ENCODE measurements at places on chromosomes 12 and 14. TPM values are rescaled to one million over a fixed set of nuclear protein-coding genes. Genes with fewer than 3 reads are reported as not detected.

- H3K4me3 ChIP-seq, result no peak overlapping the region
- no peak overlapping the region for H3K27ac ChIP-seq
- no peaks in the 10 kb centered on the region for H3K4me1 ChIP-seq
- no peaks in the 10 kb centered on the region for H3K27me3 ChIP-seq
These were observed 22.4 kb downstream of the MAGOHB start for GRCh38 chr12:10590966-10591365.

DNA sequence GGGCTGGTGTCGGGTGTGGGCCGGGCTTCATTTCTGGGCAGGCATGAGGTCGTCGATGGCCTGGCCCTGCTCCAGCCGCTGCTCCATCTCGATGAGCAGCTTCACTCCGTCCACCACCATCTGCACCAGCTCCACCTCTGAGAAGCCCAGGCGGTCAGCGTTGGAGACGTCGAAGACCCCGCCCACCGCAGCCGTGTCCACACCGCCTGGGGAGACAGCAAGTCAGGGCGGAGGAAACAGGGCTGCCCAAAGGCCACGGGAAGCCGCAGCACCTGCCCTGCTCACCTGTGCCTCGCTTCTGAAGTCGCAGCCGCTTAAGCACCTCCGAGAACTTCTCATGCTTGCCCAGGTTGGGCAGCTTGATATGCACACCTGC lies 2.8 kb downstream of the CKB start:
- no peak for DNase-seq
- H3K4me1 ChIP-seq, result peaks cover 24% of the 10 kb centered on the region
- no peak overlapping the region for H3K27ac ChIP-seq
- no peaks in the 10 kb centered on the region for H3K36me3 ChIP-seq
- H3K27me3 ChIP-seq, result no peaks in the 10 kb centered on the region

DNA sequence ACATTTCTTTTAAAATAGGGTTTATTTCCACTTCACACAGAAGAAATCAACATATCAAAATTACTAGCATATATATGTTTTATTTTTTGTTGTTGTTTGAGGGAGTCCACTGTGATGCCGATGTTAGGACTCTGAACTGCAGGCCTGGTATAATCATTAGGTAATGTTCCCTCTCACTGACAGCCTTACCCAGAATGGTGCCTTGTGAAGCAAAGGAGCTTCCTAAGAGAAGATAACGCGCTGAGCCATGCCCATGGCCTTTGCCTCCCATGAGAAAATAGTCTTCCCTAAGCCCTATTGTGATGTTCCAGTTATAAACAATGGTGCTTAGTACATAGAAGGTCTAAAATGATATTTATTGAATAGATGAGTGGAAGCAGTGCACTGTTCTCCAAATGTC lies 12.0 kb downstream of the GNG2 start:
- H3K27me3 ChIP-seq, result no peaks in the 10 kb centered on the region
- peak overlapping the region; percentile 68 for H3K4me3 ChIP-seq
- peaks cover 82% of the 10 kb centered on the region for H3K4me1 ChIP-seq
- H3K27ac ChIP-seq, result peak overlapping the region; percentile 56
- DNase-seq, result no peak
- H3K36me3 ChIP-seq, result peaks cover 18% of the 10 kb centered on the region

- peaks cover 9% of the 10 kb centered on the region for H3K4me1 ChIP-seq
- H3K27me3 ChIP-seq, result no peaks in the 10 kb centered on the region
- DNase-seq, result no peak
- H3K27ac ChIP-seq, result no peak overlapping the region
- no peaks in the 10 kb centered on the region for H3K36me3 ChIP-seq
These were observed 1.8 kb downstream of the CPNE8 start for GRCh38 chr12:38903596-38903995.

DNA sequence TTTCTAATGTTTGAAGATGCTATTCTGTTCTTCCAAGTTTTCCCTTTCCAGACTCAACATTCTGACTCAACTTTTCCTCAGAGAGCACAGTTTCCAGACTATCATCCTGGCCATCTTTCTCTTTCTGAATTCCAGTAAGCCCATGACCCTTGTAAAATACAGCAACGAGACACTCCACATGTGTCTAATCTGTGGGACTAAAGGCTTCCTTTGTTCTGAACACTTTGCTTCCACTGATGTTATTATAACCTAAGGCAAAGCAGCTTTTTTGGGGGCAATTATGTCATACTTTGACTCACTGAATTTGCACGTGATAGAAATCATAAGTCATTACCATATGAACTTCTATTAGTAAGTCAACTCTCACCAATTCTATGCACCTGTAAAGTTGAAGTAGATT lies 6.3 kb upstream of the ART4 start:
- no peak overlapping the region for H3K27ac ChIP-seq
- no peak overlapping the region for H3K4me3 ChIP-seq
- no peak for DNase-seq

- peaks cover 49% of the 10 kb centered on the region for H3K4me1 ChIP-seq
- H3K27ac ChIP-seq, result peak overlapping the region; percentile 68
- peak; percentile 32 for DNase-seq
These were observed 4.7 kb downstream of the NAB2 start for GRCh38 chr12:57093415-57094207.

GRCh38 chr12:95590775-95591174 lies 39.5 kb upstream of the USP44 start:
- H3K27ac ChIP-seq, result no peak overlapping the region
- no peaks in the 10 kb centered on the region for H3K4me1 ChIP-seq
- no peaks in the 10 kb centered on the region for H3K36me3 ChIP-seq
- H3K4me3 ChIP-seq, result no peak overlapping the region
- peaks cover 3% of the 10 kb centered on the region for H3K27me3 ChIP-seq
- no peak for DNase-seq

- H3K4me3 ChIP-seq, result peak overlapping the region; percentile 90
These were observed 991 bp downstream of the FBXL14 start for GRCh38 chr12:1593174-1594005.

GRCh38 chr12:67969134-67969802 lies 20.0 kb upstream of the IFNG-AS1 start:
- H3K4me3 ChIP-seq, result no peak overlapping the region
- H3K36me3 ChIP-seq, result no peaks in the 10 kb centered on the region
- no peak overlapping the region for H3K27ac ChIP-seq
- H3K4me1 ChIP-seq, result no peaks in the 10 kb centered on the region
- no peak for DNase-seq

- no peak for DNase-seq
- H3K4me1 ChIP-seq, result peaks cover 21% of the 10 kb centered on the region
- peak overlapping the region; percentile 92 for H3K4me3 ChIP-seq
These were observed 538 bp upstream of the TIGAR start for GRCh38 chr12:4320497-4320852.

GRCh38 chr12:82954572-82954971 lies 267.9 kb downstream of the TMTC2 start:
- H3K4me3 ChIP-seq, result no peak overlapping the region
- H3K27me3 ChIP-seq, result no peaks in the 10 kb centered on the region
- no peak for DNase-seq
- H3K27ac ChIP-seq, result no peak overlapping the region

- H3K27ac ChIP-seq, result peak within 1 kb of the TSS; percentile 63
- DNase-seq, result peak; percentile 85
- peaks cover 12% of the 10 kb centered on the region for H3K36me3 ChIP-seq
- peak within 1 kb of the TSS; percentile 89 for H3K4me3 ChIP-seq
These were observed at the start of gene HCFC2 for GRCh38 chr12:104064031-104064841. TSS of gene HCFC2 (plus strand) at chr12:104064531. CDS start at chr12:104064561, 30 bp downstream.

- no peak overlapping the region for H3K4me3 ChIP-seq
- no peak for DNase-seq
- H3K4me1 ChIP-seq, result no peaks in the 10 kb centered on the region
- H3K27me3 ChIP-seq, result no peaks in the 10 kb centered on the region
- peaks cover 1% of the 10 kb centered on the region for H3K36me3 ChIP-seq
These were observed 8.0 kb downstream of the CHGA start for GRCh38 chr14:92930737-92931602.

- H3K4me1 ChIP-seq, result peaks cover 55% of the 10 kb centered on the region
- DNase-seq, result peak; percentile 27
- H3K4me3 ChIP-seq, result peak overlapping the region; percentile 96
- H3K27ac ChIP-seq, result peak overlapping the region; percentile 90
- no peaks in the 10 kb centered on the region for H3K36me3 ChIP-seq
- H3K27me3 ChIP-seq, result no peaks in the 10 kb centered on the region
These were observed 205.0 kb upstream of the FOXN3 start for GRCh38 chr14:89621791-89622638.

DNA sequence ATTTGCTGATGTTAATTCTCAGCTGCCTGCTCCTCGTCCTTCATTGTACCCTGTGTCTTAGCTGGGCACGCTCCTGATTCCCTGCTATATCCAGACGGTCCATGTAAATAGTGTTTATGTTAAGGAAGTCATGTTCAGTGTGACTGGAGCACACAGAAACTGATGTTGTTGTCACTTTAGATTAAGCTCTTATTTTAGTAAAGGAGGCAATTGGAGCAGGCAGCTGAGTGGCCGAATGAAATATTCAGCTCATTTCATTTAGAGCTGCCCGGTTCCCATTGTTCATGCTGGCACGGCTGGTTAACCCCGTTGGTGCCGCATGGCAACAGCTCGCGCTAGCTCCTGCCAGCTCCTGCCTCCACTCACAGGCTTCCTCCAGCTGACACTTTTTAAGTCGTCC lies 446.8 kb upstream of the SOX5 start:
- H3K36me3 ChIP-seq, result no peaks in the 10 kb centered on the region
- no peak for DNase-seq
- H3K27ac ChIP-seq, result no peak overlapping the region
- H3K4me3 ChIP-seq, result no peak overlapping the region
- no peaks in the 10 kb centered on the region for H3K27me3 ChIP-seq
- H3K4me1 ChIP-seq, result no peaks in the 10 kb centered on the region

DNA sequence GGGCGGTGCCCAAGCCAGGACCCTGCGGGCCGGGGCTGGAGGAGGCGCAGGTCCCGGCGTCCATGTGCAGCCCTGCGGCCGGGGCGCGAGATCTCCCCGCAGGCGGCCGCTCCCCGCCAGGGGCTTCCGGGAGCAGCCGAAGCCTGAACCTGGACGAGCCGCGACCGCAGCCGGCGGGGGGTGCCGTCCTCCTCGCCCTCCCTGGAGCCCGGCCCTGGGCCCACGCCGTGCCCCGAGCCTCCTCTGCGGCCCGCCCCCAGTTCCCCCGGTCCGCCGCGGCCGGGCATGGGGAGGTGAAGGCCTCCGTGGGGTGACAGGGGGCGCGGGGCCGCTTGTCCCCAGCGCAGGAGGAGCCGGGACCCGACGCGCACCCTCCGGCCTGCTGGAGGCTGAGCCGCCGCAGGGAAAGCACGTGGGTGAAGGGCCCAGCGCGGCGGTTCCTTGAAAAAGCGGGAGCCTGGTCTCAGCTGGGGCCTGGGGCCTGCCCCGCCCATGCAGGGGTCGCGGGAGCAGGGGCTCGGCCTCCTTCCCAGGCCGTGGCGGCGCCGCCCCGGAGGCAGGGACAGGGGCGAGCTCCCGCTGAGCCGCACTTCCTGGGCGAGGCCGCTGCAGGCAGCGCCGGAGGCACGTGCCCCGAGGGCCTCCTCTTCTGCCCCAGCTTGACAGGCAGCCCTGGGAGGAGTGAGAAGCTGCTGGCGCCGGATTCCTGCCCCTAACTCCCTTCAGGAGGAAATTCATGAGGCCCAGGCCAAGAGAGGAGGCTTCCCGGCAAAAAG lies 55.6 kb upstream of the PPP2R5C start:
- peaks cover 38% of the 10 kb centered on the region for H3K4me1 ChIP-seq
- H3K27me3 ChIP-seq, result no peaks in the 10 kb centered on the region

- no peaks in the 10 kb centered on the region for H3K27me3 ChIP-seq
- peaks cover 68% of the 10 kb centered on the region for H3K36me3 ChIP-seq
- no peaks in the 10 kb centered on the region for H3K4me1 ChIP-seq
- H3K4me3 ChIP-seq, result no peak overlapping the region
These were observed 15.3 kb downstream of the P2RX2 start for GRCh38 chr12:132633901-132634300.

DNA sequence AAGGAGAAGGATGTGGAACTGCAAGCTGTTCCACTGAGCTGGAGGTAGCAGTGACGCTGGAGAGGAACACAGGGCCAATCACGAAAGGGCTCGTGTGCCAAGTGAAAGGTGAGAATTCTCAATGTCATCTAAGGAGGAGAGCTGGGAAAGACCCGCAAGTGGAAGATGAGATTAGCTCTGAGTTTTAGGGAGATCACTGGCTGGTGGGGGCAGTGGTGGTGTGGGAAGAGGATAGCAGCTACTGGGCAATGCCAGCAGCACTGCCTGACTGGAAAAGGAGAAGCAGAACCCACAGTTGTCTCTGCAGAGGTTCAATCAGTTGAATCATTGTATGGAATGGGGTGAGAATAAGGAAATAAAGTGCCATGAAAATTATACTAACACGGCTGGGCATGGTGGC lies 27.8 kb downstream of the SLC25A47 start:
- no peaks in the 10 kb centered on the region for H3K4me1 ChIP-seq
- no peak overlapping the region for H3K27ac ChIP-seq
- no peak overlapping the region for H3K4me3 ChIP-seq
- no peak for DNase-seq

DNA sequence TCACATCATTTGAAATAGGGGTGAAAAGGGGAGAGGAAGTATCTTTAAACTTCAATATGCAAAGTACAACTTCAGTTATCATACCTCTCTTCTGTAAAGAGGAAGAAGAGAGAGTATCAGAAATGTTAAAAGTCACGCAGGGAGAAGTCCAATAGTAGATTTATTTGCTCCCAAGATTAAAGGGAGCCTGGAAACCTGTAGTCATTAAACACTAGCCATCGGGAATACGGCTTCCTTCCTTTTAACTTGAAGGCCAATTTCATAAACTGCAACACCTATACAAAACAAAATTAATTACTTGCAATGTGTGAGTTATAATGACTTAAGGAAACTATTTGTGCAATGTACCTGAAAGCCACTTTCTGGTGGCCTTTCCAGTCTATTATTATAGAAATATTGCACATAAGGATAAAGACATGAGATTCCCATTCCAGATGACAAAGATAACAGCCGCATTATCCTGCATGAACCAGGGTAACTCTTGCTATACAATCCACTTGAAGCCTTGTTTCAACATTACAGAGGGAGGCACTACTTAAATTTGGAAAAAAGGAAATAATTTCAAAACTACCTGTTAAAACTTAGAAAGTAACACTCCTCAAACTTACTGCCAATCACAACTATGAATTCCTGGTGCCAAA lies 4.6 kb downstream of the BTG1 start:
- H3K27ac ChIP-seq, result peak overlapping the region; percentile 84
- H3K36me3 ChIP-seq, result peaks cover 55% of the 10 kb centered on the region
- no peak for DNase-seq
- H3K4me1 ChIP-seq, result peaks cover 11% of the 10 kb centered on the region
- peak overlapping the region; percentile 99 for H3K4me3 ChIP-seq
- no peaks in the 10 kb centered on the region for H3K27me3 ChIP-seq

- peaks cover 8% of the 10 kb centered on the region for H3K4me1 ChIP-seq
- H3K27me3 ChIP-seq, result no peaks in the 10 kb centered on the region
- DNase-seq, result no peak
- H3K4me3 ChIP-seq, result no peak overlapping the region
- no peaks in the 10 kb centered on the region for H3K36me3 ChIP-seq
These were observed 393 bp upstream of the KLHL33 start for GRCh38 chr14:20436363-20436755.

The SLC25A3 gene
- total RNA-seq, result 491 TPM

The TC2N gene
- total RNA-seq, result 138 TPM

The AVPR1A gene
- total RNA-seq, result 0.15 TPM

The SLCO1B1 gene
- not detected for total RNA-seq

The CISTR gene
- total RNA-seq, result not detected

The CLEC7A gene
- 0.76 TPM for total RNA-seq

The TMEM132C gene
- total RNA-seq, result not detected

Measured in CD4-positive, CD25-positive, alpha-beta regulatory T cell (primary cell).